ENCODE measurements at places on chromosomes 6 and 20. TPM values are rescaled to one million over a fixed set of nuclear protein-coding genes. Genes with fewer than 3 reads are reported as not detected.

PEDS1 gene
- polyA plus RNA-seq = 26.5 TPM

C20orf202 gene
- 0.18 TPM for polyA plus RNA-seq

PIM1 gene
- polyA plus RNA-seq = 22.4 TPM

TCF19 gene
- polyA plus RNA-seq = 17.3 TPM

SIRPG gene
- 0.19 TPM for polyA plus RNA-seq

R3HDML gene
- polyA plus RNA-seq = not detected
